Hypothalamus (tissue), 51 donors: ENCODE measurements at places on chromosomes 6 and 20.

DNA sequence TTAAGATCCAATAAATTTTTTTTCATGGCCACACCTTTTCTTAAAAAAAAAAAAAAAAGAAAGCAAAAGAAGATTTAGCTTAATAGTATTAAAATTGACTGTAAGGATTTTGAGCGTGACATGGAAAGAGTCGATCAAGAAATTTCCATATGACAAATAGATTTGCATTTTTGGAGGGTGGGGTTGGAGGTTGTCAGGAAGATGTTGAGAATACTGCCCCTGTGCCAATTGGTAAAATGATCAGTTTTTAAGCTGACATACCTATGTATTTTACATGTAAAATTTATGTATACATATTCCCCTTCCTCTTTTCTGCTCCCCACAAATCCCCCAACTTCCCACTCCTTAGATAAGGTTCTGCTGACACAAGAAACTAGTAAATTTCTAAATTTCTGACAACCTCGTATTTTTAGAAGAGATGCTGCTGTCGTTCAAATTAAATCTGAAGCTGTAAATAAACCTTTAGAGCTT is 520.9 kb downstream of the CD83 start:
- no peak for DNase-seq

DNA sequence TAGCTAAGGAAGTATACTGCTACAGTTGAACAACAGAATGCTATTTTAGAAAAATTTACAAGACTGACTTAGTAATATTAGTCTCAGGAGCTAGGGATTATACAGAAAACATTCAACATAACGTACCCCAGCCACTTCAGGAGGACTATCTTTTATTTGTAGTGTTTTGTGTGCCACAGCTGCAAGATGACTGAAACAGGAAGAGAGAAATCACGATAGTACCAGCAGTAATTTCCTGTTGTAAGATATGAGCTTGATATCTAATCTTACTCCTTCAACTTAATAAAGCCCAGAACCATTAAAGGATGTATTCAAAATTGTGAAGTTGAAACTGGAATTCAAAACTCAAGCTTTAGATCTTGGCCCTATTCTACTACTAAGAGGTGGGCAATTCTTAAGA is 42.1 kb downstream of the SLC35A1 start:
- DNase-seq = no peak

DNA sequence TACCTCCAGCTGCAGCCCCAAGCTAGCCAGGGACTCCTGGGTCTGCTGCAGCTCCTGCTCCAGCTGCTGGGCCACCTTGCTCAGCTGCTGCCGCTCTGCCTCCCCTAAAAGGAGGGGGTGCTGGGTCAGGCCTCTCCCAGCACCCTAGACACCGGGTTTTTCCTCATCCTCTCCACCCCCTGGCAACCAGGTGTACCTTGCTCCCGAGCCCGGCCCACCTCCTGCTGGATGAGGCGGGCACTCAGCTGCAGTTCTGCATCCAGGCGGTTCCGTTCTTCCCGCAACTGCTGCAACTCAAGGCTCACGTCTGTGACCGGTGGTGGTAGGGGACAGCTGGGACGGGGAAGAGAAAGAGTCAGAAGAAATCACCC is 6.1 kb upstream of the PSORS1C2 start:
- DNase-seq = no peak

GRCh38 chr6:14464055-14464454 is 346.5 kb downstream of the CD83 start:
- DNase-seq = no peak

GRCh38 chr6:137136065-137136464 is 37.4 kb downstream of the IL22RA2 start:
- DNase-seq = no peak

DNA sequence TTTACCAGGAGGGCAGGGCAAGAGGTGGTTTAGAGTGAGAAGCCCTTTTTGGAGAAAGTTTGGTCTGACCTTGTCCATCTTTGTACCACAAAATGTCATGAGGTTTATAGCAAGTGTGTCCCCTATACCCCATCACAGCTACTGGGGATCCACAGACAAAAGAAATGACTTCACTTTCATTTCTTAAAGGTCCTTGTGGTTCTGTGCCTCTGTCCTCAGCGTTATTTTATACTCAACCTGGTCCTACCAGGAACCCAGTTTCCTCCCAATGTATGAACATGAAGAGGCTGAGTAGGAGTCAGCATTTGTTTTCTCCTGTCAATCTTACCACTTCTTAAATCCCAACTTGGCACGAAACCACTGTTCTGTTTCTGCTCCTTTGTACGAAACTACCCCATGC is 157.6 kb downstream of the NFATC2 start:
- DNase-seq = no peak

GRCh38 chr20:53691060-53691810 is 97.6 kb upstream of the ZNF217 start:
- no peak for DNase-seq

GRCh38 chr6:39471954-39472659 is 149.6 kb upstream of the KCNK16 start:
- DNase-seq = no peak

DNA sequence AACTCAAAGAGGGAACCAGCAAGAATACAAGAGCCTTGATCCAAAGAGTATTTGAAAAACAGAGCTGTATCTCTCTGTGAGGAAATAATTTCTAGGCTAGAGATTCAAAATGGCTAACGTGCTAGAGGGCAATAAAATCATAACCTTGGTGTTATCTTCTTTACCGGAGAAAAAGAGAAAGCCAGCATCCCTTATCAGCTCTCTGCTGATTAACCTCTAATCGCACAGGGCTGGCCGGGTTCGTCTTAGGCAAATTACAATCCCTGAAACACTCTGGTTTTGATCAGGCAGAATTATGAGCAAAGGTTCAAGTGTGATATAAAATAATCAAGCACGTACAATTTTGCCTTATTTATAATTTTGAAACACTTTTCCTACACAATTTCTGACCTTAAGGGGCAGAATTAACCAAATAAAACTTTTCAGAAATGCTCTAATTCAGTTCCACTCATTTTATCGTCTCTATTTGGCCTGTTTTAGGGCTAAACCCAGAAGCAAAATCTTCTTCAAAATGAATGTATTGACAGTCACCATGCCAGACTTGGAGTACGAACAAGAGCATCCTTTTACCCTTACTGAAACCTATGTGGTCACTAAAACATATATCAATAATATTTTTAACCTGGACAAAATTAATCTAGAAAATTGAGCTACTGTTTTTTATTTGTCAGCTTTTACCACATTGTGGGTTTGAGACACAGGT is 13.7 kb downstream of the PSMB9 start:
- DNase-seq = no peak

DNA sequence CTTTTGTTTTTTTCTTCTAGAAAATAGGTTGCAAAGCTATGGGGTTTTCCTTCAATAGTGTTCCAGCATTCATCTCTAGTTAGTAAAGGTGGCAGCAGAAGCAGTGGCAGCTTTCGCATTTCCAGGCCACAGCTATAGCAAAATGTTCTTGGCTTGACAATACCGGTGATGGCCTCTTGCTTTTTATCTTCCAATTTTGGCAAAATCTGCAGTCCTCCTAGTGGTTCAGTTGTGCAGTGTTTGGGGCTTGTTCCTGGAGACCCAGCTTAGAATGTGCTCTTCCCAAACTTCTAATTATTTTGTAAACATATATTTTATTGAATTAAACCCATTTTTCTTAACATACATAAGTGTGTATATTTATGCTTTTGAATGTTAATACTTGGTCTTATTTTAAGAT is 370.6 kb upstream of the MAN1A1 start:
- no peak for DNase-seq

DNA sequence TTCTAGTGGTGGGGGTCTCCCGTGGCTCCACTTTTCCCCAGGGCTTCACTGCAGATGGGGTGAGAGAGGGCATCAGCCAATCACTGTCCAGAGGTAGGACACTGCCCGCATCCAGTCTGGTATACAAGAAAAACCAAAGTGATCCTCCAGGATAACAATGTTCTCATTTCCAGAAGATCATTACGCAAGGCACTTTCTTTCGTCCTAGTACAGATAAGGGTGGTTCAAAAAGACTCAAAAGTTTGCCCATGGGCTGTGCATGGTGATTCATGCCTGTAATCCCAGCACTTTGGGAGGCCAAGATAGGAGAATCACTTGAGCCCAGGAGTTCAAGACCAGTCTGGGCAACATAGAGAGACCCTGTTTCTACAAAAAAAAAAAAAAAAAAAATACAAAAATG is 16.4 kb downstream of the GMDS start:
- no peak for DNase-seq

DNA sequence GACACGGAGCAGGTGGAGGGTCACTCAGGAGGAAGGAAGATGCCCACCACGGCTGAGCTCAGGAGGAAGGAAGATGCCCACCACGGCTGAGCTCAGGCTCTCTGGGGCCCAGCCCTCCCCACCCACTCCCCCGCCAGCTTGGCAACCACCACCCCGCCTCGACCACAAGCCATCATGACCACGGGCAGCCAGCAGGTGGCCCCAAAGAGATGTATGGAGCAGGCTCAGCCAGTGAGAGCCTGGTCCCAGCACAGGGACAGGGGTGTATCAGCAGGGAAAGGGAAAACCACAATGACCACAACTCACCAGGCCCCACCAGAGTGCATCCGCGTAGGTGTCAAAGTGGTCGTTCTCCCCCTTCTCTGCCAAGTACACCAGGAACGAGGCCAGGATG is 30.4 kb downstream of the KCNQ2 start:
- DNase-seq = peak; percentile 55

DNA sequence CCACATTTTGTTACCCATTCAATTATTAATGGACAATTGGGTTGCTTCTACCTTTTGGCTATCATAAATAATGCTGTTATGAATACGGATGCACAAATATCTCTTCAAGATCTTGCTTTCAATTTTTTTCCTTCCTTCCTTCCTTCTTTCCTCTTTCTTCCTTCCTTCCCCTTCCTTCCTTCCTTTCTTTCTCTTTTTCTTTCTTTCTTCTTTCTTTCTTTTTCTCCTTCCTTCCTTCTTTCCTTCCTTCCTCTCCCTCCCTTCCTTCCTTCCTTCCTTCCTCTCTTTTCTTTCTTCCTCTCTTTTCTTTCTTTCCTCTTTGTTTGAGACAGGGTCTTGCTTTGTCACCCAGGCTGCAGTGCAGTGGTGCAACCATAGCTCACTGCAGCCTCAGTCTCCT is 39.2 kb downstream of the ZNF184 start:
- DNase-seq = no peak

DNA sequence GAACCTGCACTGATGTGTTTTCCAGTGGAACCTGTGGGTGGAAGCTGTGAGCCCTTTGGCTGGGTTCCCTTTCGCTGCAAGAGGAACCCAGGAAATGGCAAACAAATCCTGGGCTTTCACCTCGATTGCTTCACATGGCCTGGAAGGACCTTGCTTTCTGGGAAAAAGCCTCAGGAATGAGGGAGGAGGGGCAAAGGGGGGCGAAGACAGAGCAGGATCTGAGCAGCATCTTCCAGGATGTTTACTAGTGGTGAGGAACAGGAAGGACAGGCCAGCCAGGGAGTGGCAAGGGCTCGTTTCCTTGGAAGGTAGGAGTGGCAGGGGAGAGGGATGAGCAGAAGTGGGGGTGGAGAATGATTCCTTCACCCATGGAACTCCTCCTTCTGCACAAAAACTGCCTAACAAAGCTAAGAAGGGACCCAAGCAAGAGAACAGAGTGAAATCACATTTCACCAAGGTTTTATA is 5.9 kb downstream of the SLC2A10 start:
- DNase-seq = no peak

GRCh38 chr6:87139236-87139635 is 16.1 kb upstream of the ZNF292 start:
- no peak for DNase-seq

GRCh38 chr6:44868335-44868668 is 459.8 kb upstream of the RUNX2 start:
- no peak for DNase-seq

GRCh38 chr6:159082039-159082815 is 37.4 kb upstream of the TAGAP start:
- no peak for DNase-seq

DNA sequence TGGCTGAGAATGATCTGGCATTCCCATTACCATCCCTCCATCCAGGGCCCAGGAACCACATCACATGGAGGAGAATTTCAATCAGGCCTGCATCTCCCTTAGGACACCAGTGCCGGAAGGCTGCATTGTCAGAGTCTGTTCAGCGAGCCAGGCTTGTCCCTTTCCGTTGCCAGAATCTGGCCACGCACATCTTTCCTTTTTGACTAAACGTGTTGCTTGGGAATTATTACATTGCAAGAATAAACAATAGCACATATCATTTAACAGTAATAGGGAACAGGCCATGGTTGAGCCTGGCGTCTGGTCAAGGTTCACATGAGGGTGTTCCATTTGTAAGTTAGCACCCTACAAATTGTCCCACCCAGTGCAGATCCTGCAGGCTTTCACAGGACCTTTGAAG is 42.8 kb downstream of the SOBP start:
- no peak for DNase-seq

GRCh38 chr6:111210194-111210728 is 123.0 kb downstream of the SLC16A10 start:
- no peak for DNase-seq

- DNase-seq = no peak
Measured at GRCh38 chr20:13174402-13174801, 46.7 kb upstream of the ISM1 start.

GRCh38 chr6:51398064-51398705 is 579.5 kb downstream of the TFAP2B start:
- no peak for DNase-seq

DNA sequence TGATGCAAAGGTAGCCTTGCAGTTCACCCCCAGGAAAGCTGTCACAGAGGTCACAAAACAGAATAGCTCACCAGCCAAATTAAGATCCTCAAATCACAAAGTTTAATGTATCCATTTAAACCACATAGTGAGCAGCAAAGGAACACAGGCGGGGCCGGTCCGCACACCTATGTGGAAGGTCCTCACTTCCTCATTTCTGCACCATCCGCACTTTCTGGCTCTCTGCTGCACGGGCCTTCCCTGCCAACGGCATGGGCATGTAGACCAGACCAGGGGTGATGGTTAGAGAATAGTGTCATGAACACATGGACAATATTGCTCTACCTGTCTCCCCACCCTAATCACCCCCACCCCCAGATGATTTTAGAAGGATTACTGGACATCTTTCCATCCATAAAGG is 12.1 kb upstream of the TBXT start:
- DNase-seq = no peak

DNA sequence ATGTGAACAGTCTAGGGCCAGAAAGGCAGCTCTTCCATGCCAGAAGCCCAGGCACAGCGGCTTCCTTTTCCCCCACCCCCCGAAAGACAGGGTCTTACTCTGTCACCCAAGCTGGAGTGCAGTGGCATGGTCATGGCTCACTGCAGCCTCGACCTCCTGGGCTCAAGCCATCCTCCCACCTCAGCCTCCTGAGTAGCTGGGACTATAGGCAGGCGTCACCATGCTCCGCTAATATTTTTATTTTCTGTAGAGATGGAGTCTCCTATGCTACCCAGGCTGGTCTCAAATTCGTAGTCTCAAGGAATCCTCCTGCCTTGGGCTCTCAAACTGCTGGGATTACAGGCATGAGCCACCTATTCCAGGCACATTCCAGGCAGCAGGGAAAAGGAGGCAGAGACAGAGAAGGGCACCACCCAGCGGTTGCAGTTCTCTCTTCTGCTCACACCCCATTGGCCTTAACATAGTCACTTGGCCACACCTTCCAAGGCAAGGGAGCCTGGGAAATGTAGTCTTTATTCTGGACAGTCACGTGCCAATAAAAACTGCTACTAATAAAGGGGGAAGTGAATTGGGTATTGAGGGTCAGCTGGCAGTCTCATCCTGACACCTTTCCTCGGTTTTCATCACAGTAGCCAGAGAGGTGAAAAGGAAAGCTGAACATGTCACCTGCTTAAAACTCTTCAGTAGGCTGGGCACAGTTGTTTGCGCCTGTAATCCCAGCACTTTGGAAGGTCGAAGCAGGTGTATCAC is 205.9 kb downstream of the ZMYND8 start:
- peak; percentile 20 for DNase-seq

- no peak for DNase-seq
Measured at GRCh38 chr20:32534661-32535240, 50.4 kb downstream of the NOL4L start.
